COLO829 (cell line): ENCODE measurements at places on chromosomes 5 and 9.

DNA sequence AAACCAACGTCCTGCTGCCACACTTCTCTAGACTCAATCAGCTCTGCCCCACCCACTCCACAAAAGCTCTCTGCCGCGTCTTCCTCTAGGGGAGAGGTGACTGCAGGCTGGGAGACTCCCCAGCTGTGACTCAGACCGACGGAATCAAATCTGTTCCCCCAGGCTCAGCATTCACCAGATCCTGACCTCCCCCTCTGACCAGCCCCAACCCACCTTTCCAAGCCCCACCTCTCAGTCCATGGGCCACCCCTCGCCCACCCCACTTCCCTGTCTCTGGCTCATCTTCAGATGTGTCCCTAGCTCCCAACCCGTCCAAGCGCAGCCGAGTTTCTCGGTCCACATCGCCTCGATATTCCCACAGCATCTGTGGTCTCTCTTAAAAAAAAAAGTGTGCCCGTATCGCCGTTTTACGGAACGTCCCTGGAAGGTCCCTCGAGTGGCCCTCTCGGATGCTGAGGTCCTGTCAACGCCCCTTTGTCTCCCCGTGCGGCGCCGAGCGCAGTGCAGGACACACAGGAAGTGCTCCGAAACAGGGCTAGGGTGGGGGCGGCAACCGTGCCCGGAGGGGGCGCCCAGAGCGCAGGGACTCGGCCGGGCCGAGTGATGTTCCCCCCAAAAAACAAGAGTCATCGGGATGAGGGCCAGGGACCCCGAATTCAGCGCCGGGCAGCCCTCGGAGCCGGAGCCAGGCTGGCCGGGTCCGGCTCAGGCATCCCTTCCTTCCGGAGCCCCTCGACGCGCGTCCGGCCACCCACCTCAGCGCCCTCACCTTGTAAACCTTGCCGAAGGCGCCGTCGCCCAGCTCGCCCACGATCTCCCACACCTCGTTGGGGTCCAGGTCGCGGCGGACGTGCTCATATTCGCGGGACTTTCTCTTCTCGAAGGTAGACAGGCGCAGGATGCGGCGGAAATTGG lies 649 bp downstream of the STK10 start:
- no peak for DNase-seq

DNA sequence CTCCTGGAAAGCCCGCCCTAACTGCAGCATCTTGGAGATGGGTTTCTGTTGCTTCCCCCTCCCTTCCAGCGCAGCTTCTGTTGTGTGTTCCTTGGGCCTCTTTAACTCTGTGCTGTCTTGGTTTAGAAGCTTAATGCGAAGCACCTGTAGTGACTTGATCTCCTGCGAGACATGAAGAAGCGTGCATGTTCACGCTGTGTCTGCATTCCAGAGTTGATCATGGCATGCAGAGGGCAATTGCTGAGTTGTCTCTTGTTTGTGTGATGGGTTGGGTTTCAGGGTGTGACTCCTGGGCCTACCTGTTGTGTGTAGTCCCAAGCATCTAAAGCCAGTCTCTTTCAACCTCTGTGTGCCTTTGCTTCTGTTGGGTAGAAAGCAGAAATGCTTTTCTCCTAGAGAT lies 155.6 kb downstream of the SMARCA2 start:
- DNase-seq, result no peak

GRCh38 chr5:115736004-115736689 lies 80.3 kb downstream of the CDO1 start:
- no peak for DNase-seq

- no peak for DNase-seq
Observed at GRCh38 chr9:75500479-75500878, 390.0 kb upstream of the PCSK5 start.

DNA sequence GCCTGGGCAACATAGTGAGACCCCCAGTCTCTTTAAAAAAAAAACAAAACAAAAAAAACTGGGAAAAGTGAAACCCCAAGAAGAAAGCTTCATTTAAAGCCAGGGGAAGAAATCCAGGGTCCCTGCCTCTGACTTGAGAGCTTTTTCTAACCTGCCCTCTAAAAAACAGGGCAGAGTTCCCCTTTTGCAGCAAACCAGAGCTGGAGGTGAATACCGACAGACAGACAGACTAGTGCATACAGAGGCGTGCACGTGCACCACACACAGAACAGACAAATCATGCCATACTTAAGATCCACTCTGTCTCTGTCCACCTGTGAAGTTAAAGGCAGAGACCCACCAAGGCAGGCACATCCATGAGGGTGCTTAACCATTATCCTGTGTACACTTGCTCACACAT lies 11.7 kb upstream of the AQP3 start:
- no peak for DNase-seq

DNA sequence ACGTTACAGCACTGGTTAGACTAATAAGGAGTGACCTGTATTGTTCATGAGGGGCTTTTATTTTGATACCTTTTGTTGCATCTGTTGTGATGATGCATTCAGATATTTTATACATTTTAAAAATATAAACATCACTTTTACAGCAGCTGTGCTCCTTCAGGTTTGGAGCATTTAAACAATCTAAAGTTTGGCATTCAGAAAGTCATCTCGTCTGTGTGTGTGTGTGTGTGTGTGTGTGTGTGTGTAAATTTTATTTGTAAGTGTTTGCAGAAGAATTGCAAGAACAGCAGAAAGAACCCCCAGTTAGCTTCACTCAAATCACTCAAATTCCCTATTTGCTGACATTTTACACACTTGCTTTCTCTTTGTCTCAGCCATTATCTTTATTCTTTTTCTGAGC lies 87.4 kb downstream of the ERCC6L2 start:
- DNase-seq, result no peak

GRCh38 chr9:113355040-113355596 lies 5.8 kb downstream of the BSPRY start:
- no peak for DNase-seq

DNA sequence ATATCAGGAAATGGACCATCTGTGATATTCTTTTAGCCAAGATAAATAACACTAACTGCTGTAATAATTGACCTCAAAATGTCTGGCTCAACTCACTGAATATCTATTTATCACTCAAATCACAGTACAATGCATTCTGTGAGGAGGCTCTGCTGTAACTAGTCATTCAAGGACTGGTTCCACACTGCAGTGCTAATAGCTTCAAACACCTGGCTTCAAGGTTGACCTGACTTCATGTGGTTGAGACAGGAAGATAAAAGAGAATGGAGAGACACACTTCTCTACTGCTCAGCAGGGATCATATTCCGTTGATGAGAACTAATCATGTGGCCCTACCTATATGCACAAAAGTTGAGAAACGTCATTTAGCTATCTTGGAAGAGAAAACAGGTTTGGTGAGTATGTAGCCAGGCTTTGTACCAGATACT lies 3.4 kb upstream of the RHOBTB3 start:
- no peak for DNase-seq

DNA sequence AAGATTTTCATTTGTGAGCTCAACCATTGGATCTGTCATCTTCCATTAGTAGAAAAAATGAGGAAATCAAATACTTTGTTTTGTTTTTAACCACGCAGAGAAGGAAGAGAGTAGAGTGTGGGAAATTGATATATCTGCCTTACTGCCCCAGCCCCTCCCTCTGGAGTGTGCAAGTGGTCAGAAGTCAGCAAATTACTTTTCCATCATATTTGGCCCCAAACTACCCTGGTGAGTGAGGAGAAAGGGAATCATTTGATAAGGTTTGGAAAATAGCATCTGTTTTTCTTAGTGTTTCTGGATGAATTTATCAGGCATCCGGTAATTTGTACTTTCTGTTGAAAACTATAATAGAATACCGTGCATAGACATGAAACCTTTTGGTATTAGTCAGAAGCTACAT lies 327.4 kb downstream of the MARCHF11 start:
- DNase-seq, result no peak

DNA sequence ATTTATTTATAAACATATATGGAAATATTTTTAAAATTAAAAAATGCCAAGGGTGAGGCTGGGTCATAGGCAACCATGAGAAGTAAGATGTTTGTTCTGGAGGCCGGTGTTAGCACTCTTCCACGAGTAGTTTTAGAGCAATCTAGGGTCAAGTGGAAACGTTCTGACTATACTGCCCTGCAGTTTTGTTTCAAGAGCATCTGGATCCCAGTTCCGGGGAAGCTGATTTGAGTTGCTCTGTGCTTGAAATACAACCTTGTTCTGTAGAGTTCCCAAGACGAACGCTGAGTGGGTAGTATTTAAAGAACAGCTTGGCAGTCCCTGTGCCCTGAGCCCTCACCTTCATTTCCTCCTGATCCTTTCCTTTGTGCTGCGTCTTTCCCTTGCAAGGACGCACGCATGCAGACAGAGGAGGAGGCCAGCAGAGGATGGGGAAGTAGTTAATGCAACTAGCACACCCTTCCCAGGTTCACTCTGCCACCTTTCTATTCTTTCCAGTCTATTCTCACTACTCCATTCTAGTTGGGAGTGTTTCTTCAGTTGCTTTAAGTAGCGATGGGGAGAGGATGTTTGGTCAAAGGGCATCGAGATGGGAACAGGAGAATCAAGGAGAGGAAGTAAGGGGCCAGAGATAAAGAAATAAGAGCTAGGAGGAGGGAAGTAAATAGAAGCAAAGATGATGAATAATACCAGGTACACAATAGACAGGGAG lies 68.3 kb upstream of the ZSWIM6 start:
- no peak for DNase-seq

- no peak for DNase-seq
Observed at GRCh38 chr9:120630333-120630732, 50.4 kb upstream of the CDK5RAP2 start.

GRCh38 chr5:154356020-154356655 lies 89.7 kb upstream of the SAP30L start:
- no peak for DNase-seq

DNA sequence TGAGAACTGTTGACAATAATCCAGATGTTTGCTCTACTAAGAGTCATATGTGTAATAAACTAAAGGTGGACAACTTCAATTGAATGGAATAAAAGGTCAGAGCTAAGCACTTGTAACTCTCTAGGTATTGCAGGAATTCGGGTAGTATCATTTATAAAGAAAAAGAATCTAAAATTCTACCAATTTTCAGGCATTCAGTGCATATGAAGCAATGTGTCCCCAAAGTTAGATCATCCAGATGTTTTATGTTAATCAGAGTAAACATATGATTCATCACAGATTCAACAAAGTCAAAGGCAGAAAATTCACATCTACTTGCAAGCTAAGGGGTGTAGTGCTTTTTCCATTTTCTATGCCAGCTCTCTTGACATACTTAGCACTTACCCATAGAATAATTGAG lies 477.1 kb downstream of the PDE4D start:
- no peak for DNase-seq

- no peak for DNase-seq
Observed at GRCh38 chr9:108937561-108938305, 3.5 kb downstream of the ABITRAM start.

DNA sequence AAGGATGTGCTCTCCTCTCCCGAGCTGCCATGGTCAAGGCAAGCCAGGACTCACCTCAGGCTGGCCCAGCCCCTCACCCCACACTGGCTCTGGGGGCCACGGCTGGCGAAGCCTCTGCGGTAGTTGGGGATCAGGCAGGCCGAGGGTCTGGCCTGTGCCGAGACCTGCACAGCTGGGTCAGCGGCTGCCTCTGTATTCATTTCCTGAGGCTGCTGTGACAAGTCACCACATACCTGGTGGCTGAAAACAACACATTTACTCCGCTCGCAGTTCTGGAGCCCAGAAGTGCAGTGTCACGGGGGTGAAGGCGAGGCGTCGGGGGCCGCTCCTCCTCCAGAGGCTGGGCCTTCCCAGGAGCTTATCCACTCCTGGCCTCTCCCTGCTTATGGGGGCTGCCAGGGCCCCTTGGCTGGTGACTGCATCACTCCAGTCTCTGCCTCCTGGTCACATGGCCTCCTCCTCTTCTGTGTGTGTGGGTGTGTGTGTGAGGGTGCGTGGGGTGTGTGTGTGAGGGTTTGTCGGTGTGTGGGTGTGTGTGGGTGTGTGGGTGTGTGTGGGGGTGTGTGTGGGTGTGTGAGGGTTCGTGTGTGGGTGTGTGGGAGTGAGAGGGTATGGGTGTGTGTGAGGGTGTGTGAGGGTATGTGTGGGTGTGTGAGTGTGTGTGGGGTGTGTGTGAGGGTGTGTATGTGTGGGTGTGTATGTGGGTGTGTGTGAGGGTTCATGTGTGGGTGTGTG lies 3.2 kb upstream of the SCGB3A1 start:
- no peak for DNase-seq

- DNase-seq, result no peak
Observed at GRCh38 chr5:128083811-128084227, 253 bp downstream of the SLC12A2 start.

DNA sequence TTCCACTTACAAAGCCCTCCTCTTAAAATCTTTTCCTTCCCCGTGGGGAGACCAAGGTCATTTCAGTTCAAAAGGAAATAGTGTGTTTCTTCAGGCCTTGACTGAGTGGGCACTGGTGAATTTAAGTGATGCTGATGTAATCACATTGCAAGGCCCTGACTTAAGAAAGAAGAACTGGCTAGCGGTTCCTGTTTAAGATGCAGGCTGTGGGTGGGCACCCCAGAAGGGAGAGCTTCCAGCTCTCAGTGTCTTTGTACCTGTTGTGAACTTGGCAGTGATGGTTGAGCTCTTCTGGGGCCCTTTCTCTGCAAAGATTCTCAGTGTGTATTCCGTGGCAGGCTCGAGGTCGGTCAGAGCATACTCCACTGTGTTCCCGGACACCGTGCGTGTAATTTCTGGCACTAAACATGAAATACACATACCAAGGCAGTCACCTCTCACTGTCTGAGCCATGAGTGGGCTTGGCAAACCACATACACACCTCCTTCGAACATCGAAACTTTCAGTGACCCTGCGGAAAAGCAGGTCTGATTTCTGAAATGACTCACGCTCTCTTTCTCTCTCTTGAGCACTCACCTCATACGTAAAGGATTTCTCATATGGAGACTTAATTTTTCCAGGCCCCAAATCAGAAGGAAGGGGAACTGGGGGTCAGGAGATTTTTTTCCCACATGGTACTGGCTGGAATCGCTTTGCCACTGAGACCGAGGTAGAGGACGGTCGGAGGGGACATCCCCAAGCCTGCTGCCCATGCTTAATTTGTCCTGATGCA lies 81.9 kb downstream of the TNC start:
- no peak for DNase-seq

- no peak for DNase-seq
Observed at GRCh38 chr9:131803758-131804411, 64.0 kb upstream of the RAPGEF1 start.

GRCh38 chr9:132631280-132631679 lies 38.5 kb downstream of the DDX31 start:
- no peak for DNase-seq
